T-helper 17 cell (primary cell): ENCODE measurements at places on chromosomes 7 and 10.

- no peak for DNase-seq
Observed at GRCh38 chr7:146728611-146729010, 612.0 kb downstream of the CNTNAP2 start.

- no peak for DNase-seq
Observed at GRCh38 chr7:118902600-118902999, 678.1 kb downstream of the ANKRD7 start.

- DNase-seq, result no peak
Observed at GRCh38 chr7:138276891-138277290, 183.2 kb upstream of the TRIM24 start.

GRCh38 chr7:43460733-43461348, 122.1 kb upstream of the STK17A start:
- DNase-seq, result no peak

GRCh38 chr10:83372646-83373045, 766.7 kb upstream of the GHITM start:
- no peak for DNase-seq

GRCh38 chr10:42242135-42242805, 396.1 kb downstream of the ZNF33B start:
- no peak for DNase-seq

GRCh38 chr10:99172128-99172738, 63.4 kb downstream of the HPSE2 start:
- DNase-seq, result no peak

DNA sequence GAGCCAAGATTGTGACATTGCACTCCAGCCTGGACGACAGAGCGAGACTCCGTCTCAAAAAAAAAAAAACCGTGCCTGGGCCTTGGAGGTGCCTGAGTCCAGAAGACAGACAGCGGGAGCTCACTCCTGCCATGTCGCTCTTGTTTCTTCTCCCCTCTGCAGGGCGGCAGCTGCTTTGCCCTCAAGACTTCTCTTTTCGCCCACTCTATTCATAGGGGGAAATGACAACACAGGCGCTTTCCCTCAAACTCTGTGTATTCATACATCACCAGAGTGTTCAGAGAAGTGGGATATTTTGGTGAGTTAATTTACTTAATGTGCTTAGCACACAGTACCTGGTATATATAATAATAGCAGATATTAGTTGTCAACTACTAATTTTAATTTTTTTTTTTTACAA, 44.5 kb downstream of the FOXK1 start:
- DNase-seq, result no peak

GRCh38 chr7:46007990-46008643, 87.0 kb upstream of the IGFBP3 start:
- DNase-seq, result no peak
